ENCODE measurements at places on chromosomes 2 and 18.

DNA sequence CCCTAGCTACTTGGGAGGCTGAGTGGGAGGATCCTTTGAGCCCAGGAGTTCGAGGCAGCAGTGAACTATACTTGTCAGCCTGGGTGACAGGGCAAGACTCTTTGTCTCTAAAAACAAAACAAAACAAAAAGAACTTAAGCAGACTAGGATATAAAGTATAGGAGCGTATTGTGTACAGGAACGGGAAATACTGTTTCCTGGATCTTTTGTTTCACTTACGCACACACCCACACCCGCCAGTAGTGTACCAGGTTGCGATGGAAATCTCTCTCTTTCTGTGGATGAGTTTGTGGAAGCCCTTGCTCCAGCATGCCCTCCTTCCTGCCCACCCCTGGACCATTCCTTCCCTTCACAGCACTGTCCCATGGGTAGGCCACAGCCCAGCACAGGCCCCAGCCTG is 136.3 kb downstream of the RPIA start:
- DNase-seq, result no peak

DNA sequence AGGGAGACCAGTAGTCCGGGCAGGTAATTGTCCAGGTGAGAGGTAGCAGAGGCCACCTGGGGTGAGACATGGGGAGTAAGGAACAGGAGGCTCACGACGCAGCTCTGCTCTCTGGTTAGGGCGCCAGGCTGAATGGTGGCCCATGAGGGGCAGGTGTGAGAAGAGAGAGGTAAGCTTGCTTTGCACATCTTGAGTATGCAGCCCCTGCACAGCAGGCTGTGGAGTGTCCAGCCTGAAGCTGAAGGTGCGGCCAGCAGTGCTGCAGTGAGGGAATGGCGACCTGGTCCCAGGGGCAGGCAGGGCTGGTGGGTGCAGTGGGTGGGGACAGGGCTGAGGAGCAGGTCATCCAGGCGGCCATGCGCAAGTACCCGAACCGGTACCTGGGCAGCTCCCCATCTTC is 15.7 kb downstream of the PRELID3A start:
- DNase-seq, result no peak

DNA sequence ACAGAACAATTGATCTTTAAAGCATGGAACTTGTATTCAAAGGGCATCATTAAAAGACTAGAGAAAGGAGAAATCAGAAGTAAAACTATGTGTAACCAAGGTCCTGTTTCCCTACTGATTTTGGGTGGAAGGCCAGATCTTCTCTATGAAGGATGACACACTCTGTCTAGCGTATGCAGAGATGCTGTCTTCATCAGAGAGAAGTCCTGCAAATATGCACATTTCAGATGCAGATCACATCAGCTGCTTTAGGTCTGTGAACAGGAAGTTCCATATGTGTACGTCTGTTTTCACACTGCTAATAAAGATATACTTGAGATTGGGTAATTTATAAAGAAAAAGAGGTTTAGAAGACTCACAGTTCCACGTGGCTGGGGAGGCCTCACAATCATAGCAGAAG is 857.3 kb downstream of the CNTNAP5 start:
- no peak for DNase-seq

GRCh38 chr2:221771297-221771696 is 199.2 kb upstream of the EPHA4 start:
- no peak for DNase-seq

- no peak for DNase-seq
Observed at GRCh38 chr2:241567776-241568175, 9.2 kb downstream of the BOK start.
